ENCODE measurements at places on chromosomes 1 and 21.

DNA sequence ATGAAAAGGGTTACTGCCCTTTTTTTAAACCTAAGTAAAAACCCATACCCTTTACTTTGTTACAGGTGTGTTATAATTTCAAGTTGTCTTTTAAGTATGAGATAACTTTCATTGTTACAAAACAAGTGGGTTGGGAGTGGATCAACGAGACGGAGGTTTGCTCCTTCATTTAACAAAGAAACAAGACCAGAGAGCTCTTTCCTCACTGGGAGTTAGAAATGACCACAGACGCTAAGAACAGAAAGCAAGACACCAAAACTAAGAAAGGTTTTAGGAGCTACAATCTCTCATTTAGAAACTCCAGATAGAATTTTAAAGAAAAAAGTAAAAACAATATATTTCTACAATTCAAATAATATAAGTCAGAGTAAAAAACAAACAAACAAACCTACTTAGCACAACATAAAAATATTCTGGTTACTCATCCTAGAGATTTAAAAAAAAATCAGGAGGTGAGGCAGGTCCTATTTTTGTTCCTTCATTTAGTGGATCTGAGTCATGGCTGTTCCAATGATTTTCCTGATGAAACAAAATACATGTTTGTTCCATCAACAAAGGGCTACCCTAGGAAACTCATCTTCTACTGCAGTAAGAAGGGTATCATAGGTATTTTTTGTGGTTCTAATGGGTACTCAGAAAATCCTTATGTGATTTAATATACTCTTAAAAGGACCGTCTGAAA, 33.0 kb downstream of the APP start:
- DNase-seq: no peak

DNA sequence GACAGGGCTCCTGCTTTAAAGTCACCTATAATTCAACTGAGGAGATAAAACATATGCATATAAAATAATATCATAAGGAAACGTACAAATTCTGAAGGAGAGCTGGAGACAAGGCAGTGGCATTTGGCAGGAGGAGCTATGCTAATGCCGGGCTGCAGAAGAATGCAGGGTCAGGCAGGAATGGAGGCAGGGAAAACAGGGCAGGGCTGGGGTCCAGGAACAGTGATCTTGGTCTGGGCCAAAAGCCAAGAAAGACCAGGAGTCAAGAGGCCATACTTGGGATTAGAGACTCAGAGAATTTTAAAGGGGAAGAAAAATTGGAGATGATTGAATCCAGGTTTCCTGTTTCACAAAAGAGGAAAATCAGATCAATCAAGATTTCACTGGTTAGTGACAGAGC, 20.0 kb upstream of the BRDT start:
- no peak for DNase-seq

DNA sequence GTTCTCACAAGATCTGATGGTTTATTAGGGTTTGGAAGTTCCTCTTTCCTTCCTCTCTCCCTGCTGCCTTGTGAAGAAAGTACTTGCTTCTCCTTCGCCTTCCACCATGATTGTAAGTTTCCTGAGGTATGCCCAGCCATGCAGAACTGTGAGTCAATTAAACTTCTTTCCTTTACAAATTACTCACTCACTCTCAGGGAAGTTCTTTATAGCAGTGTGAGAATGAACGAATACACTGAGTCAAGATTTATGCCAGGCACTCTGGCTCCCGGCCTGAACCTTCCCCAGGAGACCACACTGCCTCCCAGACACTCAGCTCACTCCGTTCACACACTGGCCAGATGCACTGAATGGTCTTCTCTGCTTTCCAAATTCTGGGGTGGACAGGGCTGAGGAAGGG, 308.3 kb upstream of the AJAP1 start:
- no peak for DNase-seq

DNA sequence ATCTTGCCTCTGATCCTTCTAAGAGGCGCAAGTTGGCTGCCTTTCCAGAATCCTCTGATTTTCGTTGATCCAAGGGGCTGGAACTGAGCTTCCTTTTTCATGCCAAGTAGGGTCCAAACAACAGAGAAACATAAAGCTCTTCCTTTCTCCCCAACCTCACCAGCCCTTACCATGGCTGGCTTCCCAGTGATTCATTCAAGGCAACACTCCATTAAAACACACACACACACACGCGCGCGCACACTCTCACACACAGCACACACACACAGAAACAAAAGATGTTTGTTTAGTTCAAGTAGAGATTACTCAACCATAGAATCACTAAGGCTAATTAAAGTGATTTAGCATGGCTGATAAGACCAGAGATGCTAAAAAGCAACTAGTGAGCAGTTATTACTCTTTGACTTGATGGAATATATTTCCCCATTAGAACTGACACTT, 13.0 kb upstream of the GUCA2A start:
- DNase-seq: peak; percentile 32

- DNase-seq: no peak
Measured at GRCh38 chr1:81118550-81118949, 682.2 kb upstream of the ADGRL2 start.

Data from head of caudate nucleus (tissue), 42 donors.